ENCODE measurements at places on chromosomes 1 and 21.
A peak's percentile ranks its signal among the peaks of the same experiment; 100 is the strongest.

DNA sequence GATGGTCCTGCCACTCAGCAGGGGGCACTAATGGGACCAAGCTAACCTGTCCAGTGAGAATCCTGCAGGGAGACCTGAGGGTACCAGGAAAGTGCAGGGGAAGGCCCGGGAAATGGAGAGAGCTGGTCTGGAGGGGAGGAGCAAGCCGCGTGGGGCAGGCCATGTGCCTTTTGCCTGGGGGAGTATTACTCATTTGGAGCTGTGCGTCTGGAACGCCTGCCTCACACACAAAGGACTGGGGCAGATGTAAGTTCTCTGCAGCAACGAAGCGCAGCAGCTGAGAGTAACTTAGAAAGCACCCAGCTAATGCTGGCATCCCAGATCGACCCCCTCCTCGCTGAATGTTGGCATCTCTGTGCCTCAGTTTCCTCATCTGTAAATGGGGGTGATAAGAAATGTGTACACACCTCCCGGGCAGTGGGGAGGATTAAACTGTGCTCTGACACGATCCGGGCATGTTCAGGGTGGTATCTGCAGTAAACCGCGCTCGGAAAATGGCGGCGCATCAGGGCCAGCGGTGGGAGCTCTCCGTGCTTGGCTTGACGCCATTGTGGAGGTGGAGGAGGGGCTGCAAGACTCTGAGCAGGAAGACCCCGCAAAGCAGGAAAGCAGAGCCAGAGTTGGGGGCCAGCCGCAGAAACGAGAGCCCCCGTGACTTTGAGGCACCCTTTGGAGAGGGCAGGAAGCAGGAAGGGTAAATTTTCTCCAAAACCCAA lies 212.5 kb downstream of the NPHP4 start:
- DNase-seq: no peak

- no peak for DNase-seq
Measured at GRCh38 chr1:192086644-192087043, 71.6 kb upstream of the RGS18 start.

DNA sequence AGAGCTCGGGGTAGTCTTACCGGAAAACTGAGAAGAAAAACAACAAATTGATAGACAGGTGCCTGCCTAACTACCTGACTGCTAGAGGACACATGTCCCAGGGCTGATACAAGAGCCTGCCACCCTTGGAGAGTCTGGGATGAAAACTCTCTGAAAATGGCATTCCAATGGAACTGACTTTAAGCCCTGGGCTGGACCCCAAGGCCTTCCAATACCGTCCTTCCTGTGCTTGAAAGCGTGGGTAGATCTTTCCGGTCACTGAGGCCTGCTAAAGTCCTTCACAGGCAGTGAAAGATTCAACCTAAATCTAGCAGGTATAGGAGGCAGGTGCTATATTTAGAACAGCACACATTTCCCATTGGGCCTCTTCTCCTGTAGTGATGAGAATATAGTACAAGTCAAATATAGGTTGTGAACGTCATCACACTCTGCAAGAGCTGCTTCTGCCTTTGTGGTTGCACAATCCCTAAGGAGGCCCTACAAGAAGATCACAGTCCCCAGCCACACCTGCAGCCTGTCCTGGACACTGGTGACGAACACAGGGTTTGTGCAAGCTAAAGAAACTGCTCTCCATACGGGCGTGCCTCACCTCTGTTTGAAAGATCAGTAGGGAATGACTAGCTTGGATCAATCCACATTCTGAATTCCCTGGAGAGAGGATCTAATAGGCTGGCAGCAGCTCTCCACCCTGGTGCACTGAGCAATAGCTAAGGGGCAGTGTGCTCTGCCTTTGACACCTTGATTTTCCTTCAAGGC lies 876 bp upstream of the CHML start:
- DNase-seq: no peak

DNA sequence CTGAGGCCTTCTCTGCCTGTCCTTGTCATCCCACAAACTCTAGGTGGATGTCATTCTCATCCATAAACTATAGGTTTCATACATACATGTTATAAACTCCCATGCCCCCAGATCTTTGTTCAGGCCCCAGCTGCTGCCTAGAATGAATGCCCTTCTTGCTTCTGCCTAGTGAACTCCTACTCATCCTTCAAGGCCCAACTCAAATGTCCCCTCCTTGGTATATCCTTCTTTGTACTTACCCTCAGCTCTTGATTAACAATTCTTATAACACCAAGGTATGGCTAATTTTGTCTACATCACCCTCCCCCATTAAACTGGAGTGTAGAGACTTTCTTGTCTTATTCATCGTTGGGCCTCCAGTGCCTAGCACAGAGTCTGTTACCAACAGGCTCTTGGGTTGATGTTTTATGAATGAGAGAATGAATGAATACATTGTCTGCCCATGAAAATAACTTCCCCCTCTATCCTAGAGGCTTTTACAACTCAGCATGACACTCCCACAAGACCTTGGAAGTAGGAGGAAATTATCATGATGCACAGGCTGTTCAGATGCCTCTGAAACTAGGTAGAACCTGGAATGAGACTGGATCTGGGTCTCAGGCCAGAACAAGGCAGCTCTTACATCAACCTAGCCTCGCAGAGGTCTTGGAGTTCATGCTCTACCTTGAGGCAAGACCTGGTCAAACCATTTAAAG lies 26.9 kb downstream of the EPHB2 start:
- DNase-seq: no peak

GRCh38 chr1:54109129-54110090 lies 43.4 kb downstream of the CDCP2 start:
- DNase-seq: no peak

DNA sequence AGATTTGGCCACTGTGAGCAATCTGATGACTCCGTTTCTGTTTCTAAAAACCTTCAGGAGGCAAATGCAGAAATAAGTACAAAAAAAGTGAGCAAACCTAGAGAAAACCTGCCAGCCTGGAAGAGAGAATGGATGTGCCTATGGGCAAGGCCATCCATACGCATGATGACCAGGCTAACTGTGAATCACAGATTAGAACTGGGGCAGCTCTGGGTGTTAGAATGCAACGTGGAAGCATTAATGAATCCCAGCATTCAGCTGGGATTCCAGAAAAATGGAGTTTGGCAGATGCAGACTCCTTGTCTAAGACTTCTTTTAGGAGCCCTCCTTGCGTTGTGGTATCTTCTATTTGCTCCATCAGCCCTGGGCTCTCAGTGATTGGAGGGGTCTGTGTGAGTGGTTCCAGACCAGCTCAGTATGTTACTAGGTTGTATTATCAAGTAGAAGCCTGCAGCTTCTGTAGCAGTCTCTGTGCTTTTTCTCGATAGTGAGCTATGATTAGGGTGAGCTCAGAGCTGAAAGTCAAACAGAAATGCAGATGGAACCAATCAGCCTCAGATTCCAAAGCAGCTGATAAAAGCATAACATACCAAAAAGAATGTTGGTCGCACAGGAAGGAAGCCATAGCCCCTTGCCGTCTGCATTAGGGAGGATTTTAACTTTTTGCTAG lies 154.0 kb downstream of the PSMG1 start:
- DNase-seq: no peak

DNA sequence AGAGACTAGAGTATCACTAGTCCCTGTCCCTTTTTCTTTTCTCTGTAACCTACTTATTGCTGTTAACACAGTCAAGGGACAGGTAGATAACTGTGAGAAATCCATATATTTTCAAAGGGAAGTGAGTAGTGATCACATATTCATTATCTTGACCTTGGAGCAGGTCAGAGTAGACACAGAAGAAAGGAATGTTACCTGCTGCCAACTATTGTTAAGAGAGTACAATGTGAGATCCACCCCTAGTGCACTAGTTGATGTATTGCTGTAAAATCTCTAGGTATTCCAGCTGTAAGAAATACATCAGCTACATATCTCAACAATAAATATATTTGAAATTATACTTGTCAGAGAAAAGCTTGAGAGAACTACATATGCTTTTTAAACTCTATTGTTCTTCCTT lies 68.7 kb upstream of the ADGRL2 start:
- DNase-seq: no peak

DNA sequence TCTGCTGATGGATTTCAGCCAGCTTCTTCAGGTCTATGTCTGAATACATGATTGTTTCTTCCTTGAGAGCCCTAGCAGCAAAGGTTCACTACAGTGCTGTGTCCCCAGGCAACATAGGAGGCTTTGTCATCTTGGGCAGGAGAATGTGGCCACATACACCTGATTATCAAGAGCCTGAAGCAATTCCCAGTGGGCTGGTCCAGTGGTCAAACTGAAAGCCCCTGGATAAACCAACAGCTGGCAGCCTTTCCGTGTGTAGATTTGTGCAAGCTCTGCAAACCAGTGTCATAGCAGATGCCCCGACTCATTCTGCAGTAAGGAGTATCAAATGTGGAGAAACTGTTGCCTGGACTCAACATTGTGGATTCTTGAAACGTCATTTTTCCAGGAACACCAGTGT lies 2.3 kb upstream of the GIPC2 start:
- DNase-seq: no peak

GRCh38 chr1:96238426-96238825 lies 483.2 kb upstream of the PTBP2 start:
- no peak for DNase-seq

DNA sequence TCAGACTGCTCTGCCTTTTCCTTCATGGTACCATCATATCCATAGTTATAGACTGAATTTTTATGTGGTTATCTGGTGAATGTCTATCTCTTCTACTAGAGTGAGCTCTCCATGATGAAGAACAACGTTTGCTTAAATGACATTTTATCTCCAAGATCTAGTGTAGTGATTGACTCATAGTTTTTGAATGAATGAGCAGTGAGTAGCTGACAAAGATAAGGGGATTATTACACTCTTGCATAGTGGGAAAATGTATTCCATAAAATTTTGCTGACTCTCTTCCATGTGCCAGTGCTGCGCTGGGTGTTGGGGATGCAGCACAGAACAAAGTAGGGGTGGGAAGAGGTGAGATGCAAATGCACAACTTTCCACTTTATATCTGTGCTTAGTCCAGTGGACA lies 147.7 kb downstream of the TGFB2 start:
- no peak for DNase-seq

DNA sequence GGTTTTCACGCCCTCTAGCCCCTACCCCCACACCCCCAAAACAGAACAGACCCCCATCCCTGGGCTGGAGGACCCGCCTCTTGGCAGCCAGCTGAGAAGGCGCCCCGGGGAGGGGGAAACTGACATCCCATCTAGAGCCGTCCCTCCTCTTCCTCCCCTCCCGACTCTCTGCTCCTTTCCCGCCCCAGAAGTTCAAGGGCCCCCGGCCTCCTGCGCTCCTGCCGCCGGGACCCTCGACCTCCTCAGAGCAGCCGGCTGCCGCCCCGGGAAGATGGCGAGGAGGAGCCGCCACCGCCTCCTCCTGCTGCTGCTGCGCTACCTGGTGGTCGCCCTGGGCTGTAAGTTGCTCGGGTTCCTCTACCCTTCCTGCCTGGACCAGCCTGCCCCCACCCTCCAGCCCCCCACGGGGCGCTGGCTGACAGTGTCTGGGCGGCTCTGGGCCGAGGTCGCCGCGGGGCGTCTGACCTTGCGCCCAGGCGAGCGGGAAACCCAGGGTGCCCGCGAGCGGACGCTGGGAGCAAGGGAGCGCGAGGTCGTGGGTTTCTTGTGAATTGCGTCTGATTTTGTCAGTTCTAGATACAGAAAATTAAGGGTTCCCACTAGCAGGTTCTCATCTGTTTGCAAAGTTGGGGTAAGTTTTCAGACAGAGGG lies 618 bp downstream of the JAM2 start:
- DNase-seq: peak; percentile 4

GRCh38 chr21:34965200-34966174 lies 83.6 kb downstream of the RUNX1 start:
- DNase-seq: no peak

DNA sequence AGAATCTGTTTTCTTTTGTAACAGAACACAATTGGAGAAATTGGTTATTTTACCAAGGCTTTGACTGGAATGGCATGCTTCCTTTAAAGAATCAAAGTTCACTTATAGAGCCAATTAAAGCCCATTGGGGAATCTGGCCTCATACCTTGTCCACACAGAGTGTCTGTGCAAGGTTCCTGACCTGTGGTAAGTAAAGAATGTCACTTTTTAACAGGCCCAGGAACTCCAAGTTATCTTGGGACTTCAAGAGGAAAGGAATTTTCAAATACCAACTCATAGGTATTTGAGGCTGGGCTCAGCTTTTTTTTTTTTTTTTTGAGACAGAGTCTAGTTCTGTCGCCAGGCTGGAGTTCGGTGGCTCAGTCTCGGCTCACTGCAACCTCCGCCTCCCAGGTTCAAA lies 2.3 kb upstream of the CATSPERE start:
- DNase-seq: no peak

- DNase-seq: no peak
Measured at GRCh38 chr1:59738591-59739015, 76.1 kb upstream of the HOOK1 start.

DNA sequence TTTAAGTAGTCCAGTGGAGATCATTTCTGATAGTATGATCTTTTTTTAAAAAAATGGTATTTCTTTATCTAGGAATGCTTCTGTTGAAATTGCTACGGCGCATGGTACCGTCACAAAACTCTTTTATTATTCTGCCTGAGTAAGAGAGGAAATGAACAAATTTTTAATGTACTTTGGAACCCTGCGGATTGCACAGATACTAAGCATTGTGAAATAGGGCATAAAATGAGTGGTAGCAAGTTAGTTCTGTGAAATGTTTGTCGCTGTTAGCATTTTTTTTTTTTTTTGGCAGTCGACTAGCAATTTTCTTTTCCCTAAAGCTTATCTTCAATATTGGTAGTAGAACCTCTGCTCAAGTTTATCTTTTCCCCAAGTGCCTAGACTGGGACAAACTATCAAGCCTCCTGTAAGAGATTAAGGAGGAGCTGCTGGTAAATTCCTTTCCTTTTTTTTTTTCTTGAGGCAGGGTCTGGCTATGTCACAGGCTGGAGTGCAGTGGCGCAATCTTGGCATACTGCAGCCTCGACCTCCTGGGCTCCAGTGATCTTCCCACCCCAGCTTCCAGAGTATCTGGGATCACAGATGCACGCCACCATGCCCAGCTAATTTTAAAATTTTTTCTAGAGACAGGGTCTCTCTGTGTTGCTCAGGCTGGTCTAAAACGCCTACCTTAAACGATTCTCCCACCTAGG lies 2.2 kb downstream of the ITSN1 start:
- no peak for DNase-seq

DNA sequence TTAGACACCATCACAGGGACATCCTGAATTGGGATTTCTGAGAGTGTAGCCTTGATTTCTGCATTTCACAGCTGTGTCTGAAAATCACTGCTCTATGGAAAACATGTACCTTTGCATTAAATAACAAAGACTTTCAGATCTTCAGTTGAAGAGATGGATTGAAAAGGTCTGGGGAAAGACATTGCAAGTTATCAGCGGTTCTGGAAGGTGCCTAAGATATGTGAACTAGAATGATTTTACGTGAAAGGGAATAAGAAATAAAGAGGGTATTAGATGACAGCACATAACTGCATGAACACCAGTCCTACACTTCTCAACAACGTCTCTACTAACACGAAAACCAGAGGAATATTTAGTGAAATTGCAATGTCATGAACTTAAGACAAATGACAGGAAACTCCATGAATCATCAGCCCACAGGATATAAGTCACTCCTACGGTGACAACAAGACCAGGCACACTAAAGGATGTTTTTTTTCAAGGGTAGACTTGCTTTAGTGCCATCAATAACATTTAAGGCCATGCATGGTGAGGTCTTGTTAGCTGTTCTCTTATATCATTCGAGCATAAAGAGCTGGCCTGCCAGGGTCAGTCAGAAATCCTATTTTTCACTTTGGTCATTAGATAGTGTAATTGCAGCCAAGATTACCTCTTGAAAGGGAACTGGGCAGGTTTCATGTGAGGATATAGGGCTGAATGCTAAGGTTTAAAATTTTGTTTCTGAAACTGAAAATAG lies 283.1 kb downstream of the GRIK1 start:
- DNase-seq: no peak
